ENCODE measurements at places on chromosomes 3 and 15.

- DNase-seq = no peak
Observed at GRCh38 chr15:78084449-78084750, 6.9 kb upstream of the TBC1D2B start.

DNA sequence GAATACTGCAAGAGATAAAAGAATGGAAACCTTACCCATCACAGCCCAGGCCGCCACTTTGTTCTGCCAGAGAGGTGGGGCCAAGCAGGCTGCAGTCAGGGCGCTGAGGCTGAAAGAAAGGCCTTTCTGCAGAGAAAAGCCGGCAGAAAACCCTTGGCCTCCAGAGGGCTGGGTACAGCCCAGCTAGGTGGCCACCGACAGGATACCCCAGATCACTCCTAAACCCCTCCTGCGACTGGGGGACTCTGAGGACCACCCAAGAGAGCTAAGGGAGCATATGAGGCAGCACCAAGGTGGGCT lies 69.3 kb downstream of the SMAD6 start:
- no peak for DNase-seq

DNA sequence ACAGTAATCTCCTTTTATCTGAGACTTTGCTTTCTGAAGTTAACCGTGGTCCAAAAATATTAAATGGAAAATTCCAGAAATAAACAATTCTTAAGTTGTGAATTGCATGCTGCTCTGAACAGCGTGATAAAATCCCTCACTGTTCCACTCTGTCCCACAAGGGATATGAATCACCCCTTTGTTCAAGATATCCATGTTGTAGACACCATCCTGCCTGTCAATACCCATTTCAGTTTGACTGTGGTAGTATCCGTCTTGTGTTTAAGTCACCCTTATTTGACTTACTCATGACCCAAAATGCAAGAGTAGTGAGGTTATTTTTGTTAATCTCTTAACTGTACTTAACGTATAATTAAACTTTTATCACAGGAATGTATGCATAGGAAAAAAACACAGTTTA lies 435.0 kb downstream of the SHQ1 start:
- no peak for DNase-seq

- no peak for DNase-seq
Observed at GRCh38 chr15:92545996-92546395, 109.6 kb downstream of the FAM174B start.

DNA sequence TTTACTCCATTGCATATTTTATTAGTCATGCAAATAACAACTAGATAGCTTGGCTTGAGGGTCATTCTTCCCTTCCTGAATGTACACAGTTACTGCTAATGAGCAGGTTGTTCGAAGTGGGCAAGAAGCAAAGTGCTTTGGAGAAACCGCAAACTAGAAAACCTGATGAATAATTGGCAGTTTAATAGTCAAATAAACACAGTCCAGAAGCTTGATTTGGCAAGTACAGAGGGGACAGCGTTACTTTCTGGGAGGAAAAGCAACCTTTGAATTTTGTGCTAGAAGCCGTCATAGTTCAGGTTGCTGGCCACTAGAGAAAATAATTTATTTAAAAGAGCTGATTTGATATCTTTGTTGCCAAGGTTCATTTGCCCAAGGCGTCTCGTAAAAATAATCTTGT lies 94.9 kb downstream of the MFSD1 start:
- DNase-seq = no peak

- DNase-seq = no peak
Observed at GRCh38 chr3:78754066-78754743, 1013.6 kb downstream of the ROBO1 start.

DNA sequence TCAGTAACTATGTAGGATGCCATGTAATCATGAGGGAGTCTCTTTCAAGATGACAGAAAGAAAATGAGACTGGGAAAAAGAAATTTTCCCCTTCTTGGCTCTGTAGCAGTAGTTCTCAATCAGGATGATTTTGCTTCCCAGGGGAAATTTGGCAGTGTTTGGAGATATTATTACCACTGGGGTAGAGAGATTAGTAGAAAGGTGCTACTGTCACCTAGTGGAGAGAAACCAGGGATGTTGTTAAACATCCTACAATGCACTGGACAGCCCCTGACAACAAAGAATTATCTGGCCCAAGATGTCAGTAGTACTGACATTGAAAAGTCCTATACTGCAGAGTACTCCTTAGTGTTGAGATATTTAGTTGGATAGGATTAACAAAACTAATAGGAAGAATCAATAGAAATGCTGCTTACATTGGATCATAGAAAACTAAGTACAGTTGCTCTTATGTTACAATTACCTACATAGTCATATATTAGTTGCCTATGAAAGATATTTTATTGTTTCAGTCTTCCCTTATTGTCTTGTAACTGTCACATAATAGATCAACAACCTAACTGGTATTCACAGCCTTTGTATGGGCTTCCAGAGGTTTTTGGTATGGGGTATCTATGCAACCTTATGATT lies 433.3 kb downstream of the RAP2B start:
- peak; percentile 18 for DNase-seq

- no peak for DNase-seq
Observed at GRCh38 chr3:3302964-3303363, 123.5 kb upstream of the CRBN start.

- DNase-seq = no peak
Observed at GRCh38 chr3:16404349-16404895, 109.1 kb downstream of the RFTN1 start.

DNA sequence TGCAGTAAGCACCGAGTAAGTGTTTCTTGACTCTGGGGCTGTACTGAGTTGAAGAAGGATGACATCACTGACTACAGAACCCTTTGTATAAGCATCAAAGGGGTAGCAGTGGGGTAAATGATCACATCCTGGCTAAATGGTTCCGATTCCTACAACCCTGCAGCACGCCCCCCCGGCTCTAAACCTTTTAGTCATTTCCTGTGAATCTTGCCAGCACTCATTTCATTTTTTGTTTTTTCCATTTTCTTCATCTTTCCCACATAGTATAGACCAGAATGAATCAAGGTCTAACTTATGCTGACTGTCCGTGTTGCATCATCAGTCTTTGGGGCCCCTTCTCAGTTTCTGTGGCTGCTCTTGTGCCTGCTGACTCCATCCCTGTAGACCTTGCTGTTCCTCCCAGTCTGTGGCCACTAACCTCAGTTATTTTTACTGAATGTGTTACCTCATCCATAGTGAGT lies 383.1 kb upstream of the TPRG1 start:
- DNase-seq = peak; percentile 69

GRCh38 chr3:50617096-50617791 lies at the start of gene MAPKAPK3:
TSS of gene MAPKAPK3 (plus strand) at chr3:50617151. CDS start at chr3:50617566, 415 bp downstream.
- no peak for DNase-seq

DNA sequence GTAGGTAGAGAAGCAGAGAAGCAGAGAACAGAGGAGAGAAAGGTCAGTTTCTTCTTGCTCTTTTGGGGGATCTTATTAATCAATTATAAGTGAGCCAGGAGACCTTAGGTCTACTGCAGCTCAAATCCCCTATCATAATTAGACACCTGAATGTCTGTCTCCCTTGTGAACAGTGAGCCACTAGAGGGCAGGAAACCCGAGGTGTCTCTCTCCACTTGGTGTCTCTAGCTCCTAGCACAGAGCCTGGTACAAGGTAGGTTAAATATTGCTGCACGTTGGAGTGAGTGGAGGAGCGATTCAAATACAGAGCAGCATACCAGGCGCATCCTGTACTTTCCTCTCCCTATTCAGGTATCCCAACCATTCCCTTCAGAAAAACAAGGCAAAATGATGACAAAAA lies 2.0 kb upstream of the ST8SIA2 start:
- DNase-seq = no peak

Measured in AG09309 (cell line).